DMS 273 treated with DMSO at 0.1 percent for 48 hours (cell line): ENCODE measurements at places on chromosomes 13 and 19.

GRCh38 chr13:101695870-101696516, 243.5 kb downstream of the ITGBL1 start:
- DNase-seq = no peak

- DNase-seq = no peak
Measured at GRCh38 chr13:114109641-114110041, 22.8 kb downstream of the RASA3 start.

- DNase-seq = no peak
Measured at GRCh38 chr19:14479975-14480699, 5.0 kb upstream of the PTGER1 start.

DNA sequence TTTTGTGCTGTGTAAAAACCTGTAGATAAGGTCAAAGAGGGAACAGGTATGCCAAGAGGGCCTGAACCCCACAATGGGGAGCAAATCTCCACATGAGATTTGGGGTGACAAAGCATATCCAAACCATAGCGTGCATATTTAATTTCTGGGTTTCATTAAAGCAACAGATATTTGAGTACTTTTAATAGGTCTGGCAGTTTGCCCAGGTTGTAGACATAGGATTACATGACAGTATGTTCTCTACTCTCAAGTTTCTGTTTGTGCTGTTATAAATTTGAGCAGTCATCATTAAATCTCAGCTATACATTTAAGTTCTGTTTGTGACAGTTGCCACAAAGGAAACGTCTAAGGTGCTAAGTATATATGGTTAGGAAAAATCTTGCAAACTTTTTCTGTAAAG, 236.4 kb downstream of the ATP8A2 start:
- peak; percentile 70 for DNase-seq

DNA sequence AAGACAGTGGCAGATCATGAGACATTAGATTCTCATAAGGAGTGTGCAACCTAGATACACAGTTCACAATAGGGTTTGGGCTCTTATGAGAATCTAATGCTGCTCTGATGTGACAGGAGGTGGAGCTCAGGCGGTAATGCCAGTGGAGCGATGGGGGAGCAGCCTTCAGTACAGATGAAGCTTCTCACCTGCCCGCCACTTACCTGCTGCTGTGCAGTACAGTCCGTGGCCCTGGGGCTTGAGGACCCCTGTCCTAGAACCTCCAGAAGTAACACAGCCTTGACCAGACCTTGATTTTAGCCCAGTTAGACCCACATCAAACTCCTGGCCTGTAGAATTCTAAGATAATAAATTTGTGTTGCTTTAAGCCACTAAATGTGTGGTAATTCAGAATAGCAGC, 215.1 kb upstream of the MIR17HG start:
- no peak for DNase-seq

DNA sequence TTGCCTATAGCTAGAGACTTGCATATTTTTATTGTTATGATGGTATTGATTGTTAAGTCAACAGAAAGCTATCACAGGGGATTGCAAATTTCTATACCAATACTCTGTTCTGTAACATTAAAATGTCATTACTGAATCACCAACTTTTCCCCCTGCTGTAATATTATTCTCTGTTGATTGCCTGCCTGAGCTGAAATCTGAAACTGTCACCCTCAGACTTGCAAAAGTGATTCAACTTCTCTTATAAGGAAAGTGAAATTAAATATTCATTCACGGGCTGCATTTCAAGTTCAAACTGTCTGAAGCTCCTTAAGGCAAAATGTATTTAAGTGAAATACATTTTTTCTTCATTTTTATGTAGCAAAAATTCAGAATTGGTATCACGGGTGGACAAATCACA, 723.2 kb downstream of the PCDH9 start:
- DNase-seq = no peak

GRCh38 chr19:2848616-2849015, 7.3 kb downstream of the ZNF555 start:
- no peak for DNase-seq

GRCh38 chr13:43572656-43573360, 214.0 kb downstream of the ENOX1 start:
- no peak for DNase-seq

- DNase-seq = no peak
Measured at GRCh38 chr19:58364146-58364545, 1.6 kb upstream of the ZNF497 start.

GRCh38 chr19:54297759-54298305, 15.1 kb downstream of the LILRA5 start:
- DNase-seq = no peak

GRCh38 chr13:93922063-93922855, 557.2 kb downstream of the DCT start:
- DNase-seq = no peak

DNA sequence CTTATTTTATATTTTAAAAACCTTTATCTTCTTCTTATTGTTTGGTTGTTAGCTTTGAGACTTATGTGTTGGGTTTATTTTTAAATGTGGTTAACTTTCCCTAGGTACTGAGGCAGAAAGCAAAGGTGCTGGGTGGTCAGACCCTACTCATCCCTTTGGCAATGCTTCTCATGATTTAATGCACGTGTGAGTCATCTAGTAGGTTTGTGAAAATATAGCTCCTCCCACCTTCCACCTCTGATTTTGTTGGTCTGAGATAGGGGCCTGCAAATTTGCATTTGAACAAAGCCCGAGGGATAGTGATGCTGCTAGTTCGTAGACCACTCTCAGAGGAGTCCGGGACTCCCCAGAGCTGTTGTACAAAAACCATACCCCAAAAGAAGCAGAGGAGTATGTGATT, 771.3 kb upstream of the ARGLU1 start:
- DNase-seq = no peak

GRCh38 chr19:20414120-20414519, 151.5 kb downstream of the ZNF737 start:
- DNase-seq = no peak

DNA sequence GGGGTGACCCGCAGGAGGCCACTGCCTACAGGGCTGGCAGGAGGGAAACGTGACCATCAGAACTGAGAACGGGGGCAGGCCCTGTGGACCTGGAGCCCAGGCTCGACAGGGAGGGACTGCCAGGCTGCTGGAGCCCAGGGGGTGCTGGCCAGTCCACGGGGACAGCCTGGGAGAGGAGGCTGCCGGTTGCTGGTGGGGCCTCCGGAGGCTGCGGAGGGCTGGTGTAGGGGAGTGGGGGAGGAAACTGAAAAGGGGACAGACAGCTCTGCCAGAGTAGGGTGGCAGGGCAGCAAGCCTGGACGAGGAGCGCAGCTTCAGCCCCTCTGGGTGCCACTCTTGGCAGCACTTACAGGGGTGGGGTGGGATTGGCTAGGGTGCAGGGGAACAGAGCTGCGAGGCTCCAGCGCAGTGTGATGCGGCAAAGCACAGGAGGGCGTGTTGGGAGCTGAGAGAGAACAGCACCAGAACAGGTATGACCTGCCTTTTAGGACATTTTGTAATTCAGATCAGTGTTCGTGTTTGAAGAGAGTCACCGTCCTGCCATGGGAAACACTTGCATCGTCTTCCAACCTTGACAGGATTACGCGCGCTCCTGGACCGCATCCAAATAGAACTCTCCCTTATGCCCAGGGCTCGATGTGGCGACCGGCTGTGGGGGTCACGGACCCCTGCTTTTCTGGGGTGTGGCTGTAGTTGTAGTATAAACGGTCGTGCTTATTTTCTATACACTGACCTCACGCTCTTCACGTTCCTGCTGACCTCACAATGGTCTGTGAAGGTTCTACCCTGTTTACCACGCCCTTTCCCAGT, 19.9 kb upstream of the ARHGEF7 start:
- DNase-seq = no peak

DNA sequence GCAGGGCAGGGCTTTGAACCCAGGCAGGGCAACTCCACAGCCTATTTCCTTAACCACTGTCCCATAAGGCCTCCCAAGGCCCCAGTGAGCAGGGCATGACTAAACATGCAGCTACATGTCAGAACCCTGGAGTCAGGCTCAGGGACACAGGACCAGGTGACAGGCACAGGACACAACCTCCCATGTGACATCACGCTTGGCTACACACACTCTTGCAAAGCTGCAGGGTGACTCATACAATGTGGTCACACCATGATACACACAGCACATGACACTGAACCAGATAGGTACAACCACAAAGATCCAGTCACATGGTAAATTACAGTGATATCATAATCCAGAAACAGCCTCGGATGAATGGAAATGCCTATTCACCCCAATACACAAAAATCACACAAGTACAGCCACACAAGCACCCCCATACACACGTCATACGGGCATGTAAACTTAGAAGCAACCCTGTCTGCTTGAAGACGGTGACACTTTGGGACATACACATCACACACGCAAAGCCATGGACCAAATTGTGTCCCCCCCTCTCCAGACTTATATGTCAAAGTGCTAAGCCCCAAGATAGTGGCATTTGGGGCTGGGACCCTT, 14.5 kb downstream of the KLK4 start:
- no peak for DNase-seq

GRCh38 chr13:46861959-46862358, 34.9 kb downstream of the HTR2A start:
- DNase-seq = no peak

- DNase-seq = no peak
Measured at GRCh38 chr13:42148538-42148937, 100.1 kb downstream of the DGKH start.

DNA sequence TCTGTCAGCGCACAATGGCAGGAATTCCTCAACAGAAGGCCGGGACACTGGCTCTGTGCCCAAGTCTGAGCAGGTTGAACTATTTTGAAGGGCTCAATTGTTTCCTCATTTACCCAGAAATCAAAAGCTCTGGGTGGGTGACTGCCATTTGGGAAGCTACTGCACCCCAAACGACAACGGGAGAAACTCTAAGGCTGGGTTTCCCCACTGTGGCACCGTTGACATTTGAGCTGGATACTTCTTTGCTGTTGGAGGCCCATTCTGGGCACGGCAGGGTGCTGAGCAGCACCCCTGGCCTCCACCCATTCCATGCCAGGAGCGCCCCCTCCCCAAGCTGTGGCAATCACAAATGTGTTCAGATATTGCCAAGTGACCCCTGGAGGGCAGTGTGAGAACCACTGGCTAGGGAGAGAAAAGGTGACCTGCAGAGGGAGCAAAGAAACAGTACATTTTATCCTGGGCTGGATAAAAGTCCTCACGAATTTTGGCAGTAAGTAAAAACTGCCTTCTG, 62.5 kb downstream of the RFX2 start:
- no peak for DNase-seq

- peak; percentile 56 for DNase-seq
Measured at GRCh38 chr13:78606471-78607408, 3.4 kb upstream of the POU4F1 start.

GRCh38 chr19:872266-872951, 12.9 kb downstream of the CFD start:
- no peak for DNase-seq

DNA sequence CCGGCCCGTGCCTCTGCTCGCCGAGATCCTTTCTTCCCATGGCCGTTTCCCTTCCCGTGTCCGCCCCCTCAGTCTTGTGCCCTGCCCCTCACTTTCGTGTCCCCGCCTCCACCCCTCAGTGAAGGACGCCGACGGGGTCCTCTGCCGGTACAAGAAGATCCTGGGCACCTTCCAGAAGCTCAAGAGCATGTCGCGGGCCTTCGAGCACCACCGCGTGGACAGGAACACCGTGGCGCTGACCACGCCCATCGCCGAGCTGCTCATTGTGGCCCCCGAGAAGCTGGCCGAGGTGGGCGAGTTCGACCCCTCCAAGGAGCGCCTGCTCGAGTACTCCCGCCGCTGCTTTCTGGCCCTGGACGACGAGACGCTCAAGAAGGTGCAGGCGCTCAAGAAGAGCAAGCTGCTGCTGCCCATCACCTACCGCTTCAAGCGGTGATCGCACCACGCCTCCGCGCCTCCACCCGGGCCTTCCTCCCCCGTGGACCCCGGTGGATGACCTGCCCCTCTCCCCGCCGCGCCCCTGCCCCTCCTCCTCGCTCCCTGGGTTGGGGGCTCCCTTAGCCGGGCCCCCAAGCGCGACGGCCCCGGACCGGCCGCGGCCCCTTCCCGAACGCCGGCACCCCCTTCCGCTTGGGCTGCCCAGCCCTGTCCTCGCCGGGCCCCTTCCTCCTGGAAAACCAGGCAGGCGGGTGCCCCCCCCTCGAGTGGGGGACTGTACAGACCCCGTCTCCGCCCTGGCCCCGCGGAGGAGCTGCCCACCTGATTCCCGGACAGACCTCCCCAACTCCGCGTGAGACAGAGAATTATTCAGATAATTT, 2.3 kb upstream of the U2AF2 start:
- DNase-seq = no peak

DNA sequence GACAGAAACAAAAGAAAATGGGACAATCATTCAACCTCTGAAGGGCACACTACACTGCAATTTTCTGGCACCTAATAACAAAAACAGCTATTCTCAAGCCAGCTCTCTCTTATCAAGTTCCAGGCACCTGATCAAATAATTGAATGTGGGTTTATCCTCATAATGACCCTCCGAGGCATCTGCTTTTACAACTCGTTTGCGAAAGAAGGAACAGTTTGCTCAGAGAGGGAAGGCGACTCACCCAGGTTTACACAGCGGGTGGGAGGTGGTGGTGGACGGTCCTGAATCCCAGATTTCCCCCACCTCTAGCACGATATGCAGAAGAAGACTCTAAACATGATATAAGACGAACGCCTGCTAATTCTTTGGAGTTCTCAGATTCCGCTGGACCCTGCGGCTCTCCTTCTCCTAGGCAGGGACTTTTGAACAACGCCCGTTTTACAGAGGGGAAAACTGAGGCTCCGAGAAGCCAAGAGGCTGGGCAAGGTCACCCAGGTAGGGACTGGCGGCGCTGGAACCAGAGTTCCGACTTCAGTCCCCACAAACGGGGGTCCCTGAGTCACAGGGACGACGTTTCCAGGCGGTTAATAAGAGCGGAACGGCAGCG, 641 bp downstream of the SGTA start:
- DNase-seq = no peak

GRCh38 chr19:4768934-4769777, 22.4 kb upstream of the FEM1A start:
- DNase-seq = peak; percentile 52

GRCh38 chr19:45473682-45474605, 6.1 kb downstream of the FOSB start:
- no peak for DNase-seq
